ENCODE measurements at places on chromosomes 7 and 10.

- peak; percentile 70 for DNase-seq
Observed at GRCh38 chr7:140623980-140624379, 16.6 kb downstream of the DENND2A start.

- no peak for DNase-seq
Observed at GRCh38 chr10:1451362-1451888, 285.9 kb downstream of the ADARB2 start.

- no peak for DNase-seq
Observed at GRCh38 chr7:113810080-113810744, 108.6 kb downstream of the PPP1R3A start.

DNA sequence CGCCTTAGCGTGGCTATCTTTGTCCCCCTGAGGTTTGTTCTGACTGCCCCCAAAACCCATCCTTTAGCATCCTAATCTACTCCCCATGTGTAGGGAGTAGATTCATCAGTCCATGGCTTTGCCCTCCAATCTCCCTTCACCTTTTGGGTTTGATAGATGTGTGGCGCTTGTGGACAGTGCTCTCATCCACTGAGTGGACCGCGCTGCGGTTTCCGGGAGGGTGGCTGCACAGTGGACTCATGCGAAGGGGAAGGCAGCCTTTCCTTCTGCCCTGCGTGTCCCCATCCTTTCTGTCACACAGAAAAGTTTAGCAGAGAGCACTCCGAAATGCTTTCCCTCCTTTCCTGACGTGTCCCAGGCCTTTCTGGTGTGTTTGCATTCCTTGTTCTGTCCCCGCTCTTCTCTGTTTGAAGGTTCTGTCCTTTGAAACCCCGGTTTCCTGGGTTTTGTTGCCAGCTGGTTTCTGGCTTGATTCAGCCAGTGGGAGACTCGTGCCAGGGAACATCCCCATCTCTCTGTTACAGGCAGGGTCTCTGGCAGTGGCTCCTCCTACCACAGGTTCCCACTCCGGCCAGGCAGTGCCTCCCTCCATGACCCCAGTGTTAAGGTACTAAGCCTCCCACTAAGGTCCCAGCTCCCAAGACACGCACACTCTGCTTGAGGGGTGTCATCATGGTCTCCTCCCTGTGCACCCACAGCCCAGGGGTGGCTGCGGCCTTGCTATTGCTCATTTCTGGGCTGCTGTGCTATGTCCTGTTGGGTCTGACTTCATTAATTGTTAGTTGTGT is 547.7 kb upstream of the DPP6 start:
- DNase-seq, result no peak

GRCh38 chr10:79019441-79020014 is 49.2 kb upstream of the ZMIZ1 start:
- DNase-seq, result no peak

DNA sequence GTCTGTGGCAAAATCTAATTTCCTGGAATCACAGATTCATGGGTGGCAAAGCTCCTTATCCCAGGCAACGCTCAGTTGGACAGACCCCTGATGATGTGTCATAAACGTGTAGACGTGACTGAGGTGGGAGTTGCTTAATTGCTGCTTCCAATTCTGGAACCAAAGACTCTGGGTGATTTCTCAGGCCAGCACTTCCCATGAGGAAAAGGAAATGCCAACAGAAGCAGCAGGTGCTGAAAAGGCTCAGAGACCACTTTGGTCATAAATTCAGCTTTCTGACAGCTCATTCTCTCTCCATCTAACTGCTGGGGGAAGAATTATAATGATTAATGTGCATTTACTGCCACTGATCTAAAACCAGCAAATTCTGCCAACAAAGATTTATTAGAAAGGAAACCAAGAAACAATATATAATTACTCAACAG is 88.7 kb downstream of the OSBPL3 start:
- DNase-seq, result peak; percentile 40

- DNase-seq, result no peak
Observed at GRCh38 chr10:94640562-94640961, 43.0 kb upstream of the CYP2C18 start.

DNA sequence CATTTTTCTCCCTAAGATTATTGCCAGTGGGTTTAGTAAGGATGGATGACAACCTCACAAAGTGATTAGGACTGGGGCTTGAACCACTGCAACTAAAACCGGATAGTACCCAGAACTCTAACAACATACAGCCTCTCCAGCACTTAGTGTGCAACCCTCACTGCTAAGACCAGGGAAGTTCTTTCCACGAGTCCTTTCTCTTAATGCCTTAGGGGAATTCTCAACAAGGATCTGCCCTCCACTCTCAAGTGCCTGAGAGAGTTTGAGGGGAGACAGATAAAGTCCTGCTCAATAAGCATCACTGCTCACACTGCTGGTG is 104.6 kb downstream of the NRP1 start:
- no peak for DNase-seq

GRCh38 chr7:100481466-100481865 is 2.3 kb upstream of the NYAP1 start:
- no peak for DNase-seq

DNA sequence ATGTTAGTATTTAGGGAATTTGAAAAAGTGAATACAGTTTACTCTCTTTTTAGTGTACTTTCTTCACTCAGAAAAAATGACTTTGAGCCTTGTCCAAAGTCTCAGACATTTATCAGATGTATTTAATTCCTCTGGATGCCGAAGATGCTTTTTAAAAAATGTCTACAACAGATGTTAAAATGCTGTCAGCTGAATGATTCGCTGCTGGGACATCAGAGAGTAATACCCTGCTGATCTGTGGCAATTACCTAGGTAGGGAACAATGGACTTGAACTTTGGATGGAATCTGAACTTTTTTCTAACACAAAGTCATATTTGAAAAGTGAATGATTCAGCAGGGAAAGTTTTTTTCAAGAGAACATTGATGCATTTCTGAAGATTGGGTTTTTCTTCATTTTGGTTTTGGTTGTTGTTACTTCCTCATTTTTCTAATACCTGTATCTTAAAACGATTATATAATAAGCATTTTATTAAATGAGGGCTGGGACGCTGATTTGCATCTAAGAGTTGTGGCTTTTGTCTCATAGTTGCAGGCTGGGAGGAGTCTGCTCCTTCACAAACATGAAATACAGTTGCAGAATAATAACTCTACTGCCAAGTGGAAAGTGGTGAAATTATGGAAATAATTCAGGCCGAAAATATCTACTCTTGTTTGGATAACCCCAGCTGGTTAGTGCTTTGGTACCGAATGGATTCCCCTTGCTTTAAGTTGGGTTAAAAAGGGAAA is 98.0 kb downstream of the SPAG6 start:
- DNase-seq, result peak; percentile 33

DNA sequence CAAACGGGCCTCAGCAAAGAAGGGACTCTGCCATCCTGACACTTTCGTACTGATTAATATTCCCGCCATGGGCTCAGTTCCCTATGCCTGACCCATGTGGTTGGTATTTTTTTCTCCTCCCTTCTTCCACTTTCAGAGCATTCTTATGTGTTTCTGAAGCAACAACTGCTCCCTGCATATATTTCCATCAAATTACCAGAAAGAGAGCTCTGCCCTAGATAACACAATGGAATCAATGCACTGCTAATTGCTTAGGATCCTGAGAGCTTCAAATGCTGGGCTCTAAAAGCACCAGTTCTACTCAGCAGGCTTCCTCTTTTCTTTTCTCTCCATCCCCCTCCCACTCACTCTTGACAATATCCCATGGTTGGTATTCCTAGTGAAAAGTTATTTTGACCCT is 5.3 kb downstream of the TECTB start:
- no peak for DNase-seq

DNA sequence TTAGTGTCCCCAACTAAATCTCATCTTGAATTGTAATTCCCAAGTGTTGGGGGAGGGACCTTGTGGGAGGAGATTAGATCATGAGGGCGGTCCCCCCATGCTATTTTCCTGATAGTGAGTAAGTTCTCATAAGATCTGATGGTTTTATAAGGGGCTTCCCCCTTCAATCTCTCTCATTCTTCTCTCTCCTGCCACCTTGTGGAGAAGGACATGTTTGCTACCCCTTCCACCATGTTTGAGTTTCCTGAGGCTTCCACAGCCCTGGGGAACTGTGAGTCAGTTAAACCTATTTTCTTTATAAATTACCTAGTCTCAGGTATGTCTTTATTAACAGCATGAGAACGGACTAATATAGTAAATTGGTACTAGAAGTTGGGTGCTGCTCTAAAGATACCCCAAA is 365.6 kb downstream of the ANKRD7 start:
- no peak for DNase-seq

- DNase-seq, result no peak
Observed at GRCh38 chr10:34432589-34432988, 382.5 kb downstream of the PARD3 start.

GRCh38 chr7:142338633-142339501 is 81.0 kb upstream of the PRSS58 start:
- DNase-seq, result no peak

DNA sequence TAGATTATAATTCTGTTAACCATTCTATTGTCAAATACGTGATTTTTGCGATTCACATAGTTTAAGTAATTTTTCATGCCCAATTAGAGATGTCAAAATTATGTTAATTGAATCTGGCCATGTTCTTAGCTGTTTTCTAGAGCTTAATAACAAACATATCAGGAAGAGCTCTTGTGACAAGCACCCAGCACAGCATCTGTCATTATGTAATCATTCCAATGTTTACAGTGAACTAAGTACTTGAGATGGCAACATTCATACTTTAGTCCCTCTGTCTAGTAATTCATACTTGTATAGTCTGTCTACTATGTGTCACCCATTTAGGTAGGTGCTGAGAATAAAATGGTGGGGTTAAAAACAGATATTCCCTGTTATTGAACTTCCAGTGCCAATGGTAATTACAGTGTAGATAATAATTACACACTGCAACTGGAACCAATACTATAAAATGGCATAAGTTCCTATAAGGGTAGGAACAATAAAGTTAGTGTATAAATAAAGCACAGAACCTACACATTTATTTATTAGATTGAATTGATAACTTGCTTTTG is 55.2 kb downstream of the ZEB1 start:
- DNase-seq, result no peak

- DNase-seq, result no peak
Observed at GRCh38 chr7:73988197-73988596, 39.8 kb upstream of the ELN start.

DNA sequence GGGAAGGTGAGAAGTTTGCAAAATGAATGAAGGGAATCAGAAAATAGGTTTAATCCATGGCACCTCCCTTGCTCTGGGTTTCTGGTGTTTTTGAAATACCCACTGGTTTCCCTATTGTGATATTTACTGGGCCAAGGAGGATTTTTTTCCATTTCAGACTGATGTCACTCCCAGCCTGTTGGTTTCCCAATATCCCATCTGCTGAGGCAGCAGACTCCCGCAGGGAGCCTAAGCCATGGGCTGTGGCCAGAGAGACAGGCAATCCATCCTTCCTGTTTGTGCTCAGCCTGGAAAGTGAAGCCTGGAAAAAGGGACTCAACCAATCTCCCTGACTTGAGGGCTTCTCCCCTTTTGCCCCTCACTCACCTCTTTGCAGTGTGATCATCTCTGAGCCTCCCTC is 22.8 kb downstream of the FAM107B start:
- DNase-seq, result peak; percentile 7

- no peak for DNase-seq
Observed at GRCh38 chr10:77566236-77566635, 71.4 kb downstream of the KCNMA1 start.

DNA sequence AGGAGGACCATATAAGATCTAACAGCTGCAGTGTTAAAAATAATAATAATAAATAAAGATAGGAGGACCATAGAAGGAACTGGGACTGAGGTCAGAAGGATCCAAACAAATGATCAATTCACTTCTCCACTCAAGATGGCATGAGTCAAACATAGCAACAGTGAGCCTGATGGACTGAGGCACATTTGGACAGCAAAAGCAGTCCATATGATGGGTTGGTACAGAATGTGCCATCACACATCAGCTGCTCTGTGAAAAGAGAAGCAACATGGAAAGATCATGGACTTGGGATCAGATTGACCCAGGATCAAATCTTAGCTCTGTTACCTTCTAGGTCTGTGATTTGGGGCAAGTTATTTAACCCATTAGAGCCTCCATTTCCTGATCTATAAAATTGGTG is 188.9 kb upstream of the KMT2E start:
- no peak for DNase-seq

GRCh38 chr7:67807826-67808225 is 811.2 kb downstream of the TYW1 start:
- DNase-seq, result no peak

GRCh38 chr7:80309971-80310549 is 175.4 kb downstream of the GNAI1 start:
- no peak for DNase-seq

GRCh38 chr7:14687241-14687640 is 215.3 kb downstream of the DGKB start:
- DNase-seq, result no peak

DNA sequence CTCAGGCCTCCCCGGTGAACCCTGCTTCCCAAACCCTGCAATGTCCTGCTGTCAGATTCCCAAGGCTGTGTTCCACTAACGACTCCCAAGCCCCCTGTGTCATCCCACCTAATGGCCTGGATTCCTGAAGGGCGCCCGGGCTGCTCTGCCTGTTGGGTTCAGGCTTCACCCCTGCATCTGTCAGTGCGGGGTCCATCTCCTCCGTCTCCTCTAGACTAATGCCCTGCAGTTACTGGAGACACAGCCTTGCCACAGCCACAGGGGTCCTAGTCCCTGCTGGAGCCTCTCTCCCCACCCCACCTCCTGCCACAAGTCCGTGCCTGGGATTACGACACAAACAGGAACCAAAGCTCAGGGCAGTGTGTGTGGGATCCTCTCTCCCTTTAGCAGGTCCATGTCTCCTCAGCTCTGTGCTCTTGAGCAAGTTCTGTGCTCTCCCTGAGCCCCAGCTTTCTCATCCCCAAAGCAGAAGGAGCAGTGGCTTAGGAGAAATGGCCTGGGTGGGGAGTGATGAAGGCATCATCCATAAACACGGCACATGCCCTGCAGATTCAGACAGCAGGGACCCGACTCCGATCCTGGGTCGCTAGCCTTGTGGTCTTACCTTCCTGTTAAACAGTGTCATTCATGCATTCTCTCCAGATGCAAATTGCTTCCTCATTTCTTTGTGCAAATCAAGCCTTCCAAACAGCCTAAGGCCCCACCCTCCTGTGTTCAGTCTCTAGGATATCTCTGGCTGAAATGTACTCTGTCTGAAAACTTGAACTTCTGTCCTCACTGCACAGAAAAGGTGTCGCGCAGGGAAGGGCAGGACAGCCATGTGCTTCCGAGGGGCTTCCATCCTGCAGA is 8.2 kb upstream of the RBP3 start:
- DNase-seq, result no peak

- DNase-seq, result no peak
Observed at GRCh38 chr7:138047907-138048306, 28.4 kb upstream of the AKR1D1 start.

DNA sequence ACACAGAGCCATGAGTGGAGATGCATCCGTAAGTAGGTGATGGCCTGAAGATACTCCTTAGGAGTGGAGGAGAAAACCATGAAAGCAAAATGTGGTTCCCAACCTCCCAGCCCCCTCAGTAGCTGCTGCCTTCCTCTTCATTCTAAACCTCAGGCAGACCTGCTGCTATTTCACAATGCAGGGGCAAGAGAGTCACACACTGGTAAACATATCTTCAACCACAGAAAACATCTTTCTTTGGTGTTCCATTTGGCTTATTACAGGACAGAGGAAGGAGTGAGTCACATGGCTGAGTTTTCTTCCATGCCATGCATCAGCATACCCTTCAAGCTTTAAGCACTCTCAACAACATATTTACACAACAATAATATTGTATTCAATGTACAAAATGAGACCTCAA is 342.1 kb downstream of the BMPER start:
- DNase-seq, result peak; percentile 60

- DNase-seq, result no peak
Observed at GRCh38 chr7:22563621-22564241, 63.7 kb upstream of the STEAP1B start.

- DNase-seq, result peak; percentile 78
Observed at GRCh38 chr10:13371897-13372470, 23.9 kb upstream of the SEPHS1 start.
